Frontal cortex (tissue), 4 donors: ENCODE measurements at places on chromosomes 16 and 17. TPM values are rescaled to one million over a fixed set of nuclear protein-coding genes. Genes with fewer than 3 reads are reported as not detected.

GRCh38 chr17:44546671-44547606 lies 10.3 kb upstream of the FZD2 start:
- no peak for DNase-seq

DNA sequence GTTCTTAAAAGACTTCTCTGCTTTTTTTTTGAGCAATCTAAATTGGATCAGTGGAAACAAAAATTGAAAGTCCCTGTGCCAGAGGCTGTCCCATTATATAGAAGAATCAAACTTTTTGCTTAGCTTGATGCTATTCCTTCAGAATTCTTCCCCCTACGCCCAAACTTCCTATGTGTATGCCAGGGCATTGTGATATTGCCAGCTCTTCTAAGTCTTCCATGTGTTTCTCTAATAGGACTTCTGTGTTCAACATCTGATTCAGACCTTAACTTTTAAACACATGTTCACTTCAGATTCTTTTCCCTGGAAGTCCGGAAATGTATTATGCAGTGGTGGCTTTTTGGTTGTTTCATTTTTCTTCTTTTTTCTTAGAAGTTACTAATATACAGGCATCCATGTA lies 18.7 kb downstream of the PTRH2 start:
- DNase-seq = no peak

Gene KRTAP16-1
- not detected for total RNA-seq

Gene NUPR1
- total RNA-seq = under 0.01 TPM

DNA sequence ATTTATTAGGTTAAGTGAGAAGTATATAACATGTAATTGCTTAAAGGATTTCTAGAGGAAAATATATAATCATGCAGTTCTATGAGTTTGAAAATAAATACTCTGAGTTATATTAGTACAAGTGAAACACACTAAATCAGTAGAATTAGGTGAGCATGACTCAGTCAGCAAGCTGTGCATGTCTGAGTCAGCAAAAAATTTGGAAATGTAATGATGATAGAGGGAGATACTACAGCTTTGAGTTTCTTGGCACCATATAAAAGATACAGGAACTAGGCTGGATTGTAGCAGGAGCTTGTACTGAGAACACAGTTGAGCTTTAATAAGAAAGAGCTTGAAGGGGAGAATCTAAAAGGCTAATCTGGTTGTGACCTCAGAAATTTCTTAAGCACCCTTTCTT lies 1224.6 kb downstream of the CDH8 start:
- no peak for DNase-seq
